Activated CD8-positive, alpha-beta memory T cell treated with anti-CD3 and anti-CD28 coated beads, Interleukin-2, amount 10 ng/mL, durations not matched to agents 7 days and 5 days (primary cell): ENCODE measurements at places on chromosomes 3 and 15.

DNA sequence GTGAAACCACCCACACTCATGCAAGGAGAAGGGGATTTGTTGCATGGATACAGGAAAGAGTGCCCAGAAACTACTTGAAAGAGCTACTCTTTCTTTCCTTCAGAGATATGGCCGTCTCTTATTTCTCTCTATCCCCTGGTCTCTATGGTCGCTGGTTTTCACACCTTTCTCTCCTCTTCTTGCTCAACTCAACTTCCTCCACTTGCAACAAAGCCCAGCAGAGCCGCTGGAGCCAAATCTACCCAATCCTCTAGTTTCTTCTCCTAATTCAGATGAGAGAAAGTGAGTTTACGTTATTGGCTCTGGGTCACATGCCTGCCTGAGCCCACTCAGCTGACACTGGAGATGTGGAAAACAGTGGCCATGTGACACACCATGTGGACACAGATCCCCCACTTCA, 215.2 kb downstream of the OSBPL10 start:
- no peak overlapping the region for H3K4me3 ChIP-seq
- no peak for DNase-seq
- peaks cover 2% of the 10 kb centered on the region for H3K36me3 ChIP-seq
- H3K27ac ChIP-seq: no peak overlapping the region

DNA sequence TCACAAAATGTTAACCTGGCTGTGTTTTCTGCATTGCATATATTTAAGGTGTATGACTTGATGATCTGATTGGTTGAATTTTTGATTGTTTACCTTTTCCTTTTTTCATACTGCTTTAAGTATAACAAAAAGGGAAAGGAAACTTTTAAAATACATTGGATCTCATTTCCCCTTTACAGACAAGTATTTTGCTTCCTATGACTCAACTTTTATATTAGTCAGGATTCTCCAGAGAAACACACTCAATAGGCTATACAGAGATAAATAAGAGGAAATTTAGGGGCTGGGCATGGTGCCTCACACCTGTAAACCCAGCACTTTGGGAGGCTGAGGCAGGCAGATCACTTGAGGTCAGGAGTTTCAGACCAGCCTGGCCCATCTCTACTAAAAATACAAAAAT, 205.8 kb downstream of the TJP1 start:
- DNase-seq: no peak
- H3K27me3 ChIP-seq: no peaks in the 10 kb centered on the region
- H3K4me3 ChIP-seq: no peak overlapping the region
- H3K27ac ChIP-seq: no peak overlapping the region
- H3K36me3 ChIP-seq: no peaks in the 10 kb centered on the region
- no peaks in the 10 kb centered on the region for H3K4me1 ChIP-seq

DNA sequence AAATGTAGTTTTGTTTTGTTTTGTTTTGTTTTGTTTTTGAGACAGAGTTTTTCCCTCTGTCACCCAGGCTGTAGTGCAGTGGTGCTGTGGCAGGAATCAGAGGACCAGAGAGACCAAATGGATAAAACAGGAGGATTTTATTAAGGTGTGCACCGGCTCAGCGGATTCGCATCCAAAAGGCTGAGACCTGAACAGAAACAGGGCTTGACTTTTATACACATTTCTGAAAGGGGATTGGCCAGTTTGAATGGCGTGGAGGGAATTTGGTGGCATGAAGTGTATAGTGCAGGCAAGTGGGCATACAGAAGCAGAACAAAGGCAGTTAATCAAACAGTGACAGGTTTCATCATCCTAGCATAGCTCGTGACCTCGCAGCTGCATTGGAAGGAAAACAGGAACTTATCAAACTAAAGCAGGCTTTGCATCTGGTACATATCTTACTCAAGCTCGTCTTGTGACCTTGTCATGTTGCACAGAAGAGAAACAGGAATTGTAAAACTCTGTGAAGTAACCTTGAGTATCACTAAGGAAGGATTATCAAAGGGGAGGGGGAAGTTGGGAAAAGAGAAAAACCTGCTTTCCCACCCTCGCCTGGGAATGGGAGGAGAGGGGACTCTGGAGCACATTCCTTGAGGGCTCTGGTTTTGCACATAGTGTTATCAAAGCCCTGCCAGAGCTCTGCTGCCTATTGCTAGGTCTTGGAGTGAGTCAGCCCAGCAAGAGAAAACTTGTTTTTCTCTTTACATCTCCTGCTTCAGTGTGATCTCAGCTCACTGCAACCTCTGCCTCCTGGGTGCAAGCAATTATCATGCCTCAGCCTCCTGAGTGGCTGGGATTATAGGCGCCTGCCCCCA, 38.5 kb downstream of the C3orf62 start:
- H3K4me3 ChIP-seq: no peak overlapping the region
- peaks cover 5% of the 10 kb centered on the region for H3K4me1 ChIP-seq
- H3K27ac ChIP-seq: peak overlapping the region; percentile 35
- peaks cover 5% of the 10 kb centered on the region for H3K36me3 ChIP-seq
- H3K27me3 ChIP-seq: no peaks in the 10 kb centered on the region

DNA sequence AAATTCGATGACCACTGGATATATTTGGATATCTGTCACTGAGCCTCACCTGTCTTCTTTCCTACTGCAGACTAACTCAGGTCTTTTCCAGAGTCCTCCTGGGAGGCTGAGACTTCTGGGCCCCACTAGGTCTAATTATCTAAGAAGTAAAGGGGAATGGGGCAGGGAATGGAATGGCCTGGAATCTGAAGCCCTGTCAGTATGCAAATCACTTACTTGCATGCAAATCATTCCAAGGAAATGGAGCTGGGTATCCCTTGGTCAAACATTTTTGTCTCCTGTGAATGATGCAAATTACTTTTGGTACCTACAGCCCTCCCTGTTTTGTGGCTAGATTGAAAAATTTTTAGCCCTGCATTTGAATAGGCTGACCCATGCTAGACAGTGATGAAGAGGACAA, 5.3 kb upstream of the SPSB4 start:
- H3K4me3 ChIP-seq: no peak overlapping the region
- H3K27ac ChIP-seq: no peak overlapping the region
- DNase-seq: no peak
- no peaks in the 10 kb centered on the region for H3K36me3 ChIP-seq
- H3K4me1 ChIP-seq: peaks cover 5% of the 10 kb centered on the region

DNA sequence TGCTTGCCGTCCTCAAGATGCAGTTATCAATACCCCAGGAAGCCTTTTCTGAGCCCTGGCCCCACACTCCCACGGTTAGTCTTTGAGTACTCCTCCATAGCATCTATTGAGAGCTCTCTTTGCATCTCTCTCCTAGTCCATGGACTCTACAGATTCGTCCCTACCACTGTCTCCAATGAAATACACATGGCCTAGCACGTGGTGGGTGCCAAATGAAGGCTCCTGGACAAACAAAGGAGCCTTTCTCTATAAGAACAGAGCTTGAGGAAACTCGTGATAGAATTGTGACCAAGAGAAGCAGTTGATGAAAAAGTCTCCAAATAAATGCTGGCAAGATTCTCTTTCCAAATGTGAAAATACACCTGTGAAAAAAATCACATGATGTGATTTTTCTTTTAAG, 166.1 kb downstream of the GABRG3 start:
- H3K4me1 ChIP-seq: no peaks in the 10 kb centered on the region
- no peak overlapping the region for H3K27ac ChIP-seq
- no peak for DNase-seq
- H3K36me3 ChIP-seq: no peaks in the 10 kb centered on the region

GRCh38 chr15:29676961-29677402, 145.3 kb downstream of the TJP1 start:
- peak; percentile 15 for DNase-seq
- H3K4me1 ChIP-seq: no peaks in the 10 kb centered on the region
- H3K27ac ChIP-seq: no peak overlapping the region
- H3K36me3 ChIP-seq: no peaks in the 10 kb centered on the region

GRCh38 chr3:37501571-37502313, 327.4 kb upstream of the LRRFIP2 start:
- peaks cover 17% of the 10 kb centered on the region for H3K4me1 ChIP-seq
- no peak overlapping the region for H3K27ac ChIP-seq
- no peak for DNase-seq
- peaks cover 36% of the 10 kb centered on the region for H3K27me3 ChIP-seq
- no peak overlapping the region for H3K4me3 ChIP-seq

DNA sequence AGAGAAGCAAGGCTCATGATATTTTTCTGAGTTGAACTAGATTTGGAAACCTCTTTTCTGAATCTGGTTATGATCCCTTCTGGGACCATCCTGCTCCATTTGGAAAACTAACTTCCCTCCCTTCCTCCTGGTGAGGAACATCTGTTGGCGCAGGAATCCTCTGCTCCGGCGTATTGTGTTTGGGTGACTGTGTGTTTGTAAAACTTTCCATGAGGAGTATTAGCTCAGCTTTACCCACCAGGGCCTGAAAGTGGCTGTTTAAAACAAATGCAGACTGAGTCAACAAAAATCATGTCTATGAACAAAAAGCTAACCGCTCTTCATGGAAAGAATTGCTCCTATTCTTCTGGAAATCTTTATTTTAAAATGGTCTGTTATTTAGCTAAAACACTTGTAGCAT, 17.7 kb downstream of the STARD9 start:
- H3K36me3 ChIP-seq: peaks cover 7% of the 10 kb centered on the region
- H3K27me3 ChIP-seq: no peaks in the 10 kb centered on the region
- DNase-seq: no peak
- H3K27ac ChIP-seq: no peak overlapping the region
- no peak overlapping the region for H3K4me3 ChIP-seq

GRCh38 chr15:47742742-47743141, 25.4 kb downstream of the SEMA6D start:
- DNase-seq: no peak
- H3K27ac ChIP-seq: no peak overlapping the region
- H3K4me3 ChIP-seq: no peak overlapping the region
- no peaks in the 10 kb centered on the region for H3K4me1 ChIP-seq
- H3K27me3 ChIP-seq: no peaks in the 10 kb centered on the region

- no peak overlapping the region for H3K4me3 ChIP-seq
- no peaks in the 10 kb centered on the region for H3K36me3 ChIP-seq
- no peaks in the 10 kb centered on the region for H3K4me1 ChIP-seq
Observed at GRCh38 chr3:86785386-86785785, 205.6 kb downstream of the VGLL3 start.

GRCh38 chr3:46097691-46098241, 70.5 kb upstream of the XCR1 start:
- peak; percentile 84 for DNase-seq
- H3K4me1 ChIP-seq: peaks cover 86% of the 10 kb centered on the region
- H3K4me3 ChIP-seq: peak overlapping the region; percentile 22
- H3K36me3 ChIP-seq: peaks cover 53% of the 10 kb centered on the region

GRCh38 chr15:39471785-39472574, 108.9 kb upstream of the THBS1 start:
- H3K4me3 ChIP-seq: no peak overlapping the region
- DNase-seq: no peak
- peaks cover 8% of the 10 kb centered on the region for H3K27me3 ChIP-seq
- no peaks in the 10 kb centered on the region for H3K36me3 ChIP-seq

- DNase-seq: peak; percentile 59
- H3K36me3 ChIP-seq: peaks cover 36% of the 10 kb centered on the region
- no peaks in the 10 kb centered on the region for H3K27me3 ChIP-seq
- peak overlapping the region; percentile 95 for H3K4me3 ChIP-seq
- peak overlapping the region; percentile 97 for H3K27ac ChIP-seq
- H3K4me1 ChIP-seq: peaks cover 95% of the 10 kb centered on the region
Observed at GRCh38 chr15:31346367-31347066, 19.9 kb downstream of the KLF13 start.

DNA sequence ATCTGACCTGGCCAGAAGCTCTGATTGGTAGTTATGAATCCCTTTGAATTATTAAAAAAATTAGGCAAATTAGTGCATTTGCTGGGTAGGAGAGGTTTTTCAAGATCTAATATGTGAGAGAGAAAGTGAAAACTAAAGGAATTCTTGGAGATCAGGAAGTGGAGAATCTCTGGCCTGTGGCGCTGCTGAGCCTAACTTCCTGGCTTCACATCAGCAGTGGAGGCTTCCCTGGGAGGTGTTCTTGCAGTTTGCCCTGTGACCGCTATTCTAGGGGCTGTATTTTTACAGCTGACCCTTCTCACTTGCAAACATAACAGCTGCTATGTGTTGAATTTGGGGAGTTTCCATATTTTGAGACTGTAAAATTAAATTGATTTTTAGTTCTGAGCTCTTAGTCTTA, 166.4 kb downstream of the ATG7 start:
- no peak overlapping the region for H3K27ac ChIP-seq
- H3K4me3 ChIP-seq: no peak overlapping the region
- peaks cover 4% of the 10 kb centered on the region for H3K4me1 ChIP-seq
- no peak for DNase-seq
- no peaks in the 10 kb centered on the region for H3K27me3 ChIP-seq
- peaks cover 2% of the 10 kb centered on the region for H3K36me3 ChIP-seq

- no peak overlapping the region for H3K4me3 ChIP-seq
- no peak for DNase-seq
- no peak overlapping the region for H3K27ac ChIP-seq
- peaks cover 21% of the 10 kb centered on the region for H3K27me3 ChIP-seq
- no peaks in the 10 kb centered on the region for H3K36me3 ChIP-seq
Observed at GRCh38 chr15:25891081-25891480, 28.0 kb upstream of the ATP10A start.

GRCh38 chr15:42836251-42836650, 84.3 kb downstream of the TTBK2 start:
- H3K27ac ChIP-seq: no peak overlapping the region
- H3K36me3 ChIP-seq: no peaks in the 10 kb centered on the region
- H3K4me1 ChIP-seq: no peaks in the 10 kb centered on the region
- H3K27me3 ChIP-seq: no peaks in the 10 kb centered on the region
- H3K4me3 ChIP-seq: no peak overlapping the region

DNA sequence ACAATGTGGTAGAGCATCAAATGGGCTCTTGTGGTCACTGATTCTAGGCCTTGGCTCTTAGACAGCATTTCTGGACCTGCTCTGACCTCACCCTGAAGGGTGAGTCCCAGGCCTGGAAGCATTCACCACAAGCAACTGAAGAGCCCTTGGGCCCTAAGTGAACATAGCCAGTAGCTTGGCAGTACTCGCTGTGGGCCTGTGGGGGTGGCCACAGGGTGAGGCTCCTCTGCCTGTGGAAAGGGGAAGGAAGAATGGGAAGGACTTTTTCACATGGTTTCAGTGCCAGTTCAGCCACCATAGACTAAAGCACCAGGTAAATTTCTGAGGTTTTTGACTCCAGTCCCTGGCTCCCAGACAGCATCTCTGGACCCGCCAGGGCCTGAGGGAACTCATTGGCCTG, 5.1 kb upstream of the ZSCAN2 start:
- no peak overlapping the region for H3K27ac ChIP-seq
- peaks cover 2% of the 10 kb centered on the region for H3K27me3 ChIP-seq
- H3K4me3 ChIP-seq: no peak overlapping the region

- H3K4me3 ChIP-seq: no peak overlapping the region
- no peak overlapping the region for H3K27ac ChIP-seq
- no peaks in the 10 kb centered on the region for H3K36me3 ChIP-seq
Observed at GRCh38 chr3:145698250-145698649, 462.7 kb downstream of the PLOD2 start.

GRCh38 chr3:107753976-107754375, 231.2 kb downstream of the BBX start:
- no peak for DNase-seq
- H3K4me1 ChIP-seq: no peaks in the 10 kb centered on the region
- H3K36me3 ChIP-seq: peaks cover 3% of the 10 kb centered on the region
- no peak overlapping the region for H3K27ac ChIP-seq

GRCh38 chr15:76200641-76201105, 110.6 kb downstream of the ETFA start:
- no peak for DNase-seq
- H3K36me3 ChIP-seq: no peaks in the 10 kb centered on the region
- H3K27ac ChIP-seq: no peak overlapping the region
- no peak overlapping the region for H3K4me3 ChIP-seq
- no peaks in the 10 kb centered on the region for H3K4me1 ChIP-seq

- no peak for DNase-seq
- H3K36me3 ChIP-seq: peaks cover 20% of the 10 kb centered on the region
- peaks cover 16% of the 10 kb centered on the region for H3K4me1 ChIP-seq
- H3K27me3 ChIP-seq: no peaks in the 10 kb centered on the region
- no peak overlapping the region for H3K27ac ChIP-seq
- H3K4me3 ChIP-seq: no peak overlapping the region
Observed at GRCh38 chr15:65900488-65900887, 31.2 kb downstream of the RAB11A start.
